Activated CD4-positive, alpha-beta memory T cell treated with anti-CD3 and anti-CD28 coated beads, Interleukin-2, amount 10 ng/mL, durations not matched to agents 7 days and 5 days (primary cell): ENCODE measurements at places on chromosomes 6 and 20. TPM values are rescaled to one million over a fixed set of nuclear protein-coding genes. Genes with fewer than 3 reads are reported as not detected.

DNA sequence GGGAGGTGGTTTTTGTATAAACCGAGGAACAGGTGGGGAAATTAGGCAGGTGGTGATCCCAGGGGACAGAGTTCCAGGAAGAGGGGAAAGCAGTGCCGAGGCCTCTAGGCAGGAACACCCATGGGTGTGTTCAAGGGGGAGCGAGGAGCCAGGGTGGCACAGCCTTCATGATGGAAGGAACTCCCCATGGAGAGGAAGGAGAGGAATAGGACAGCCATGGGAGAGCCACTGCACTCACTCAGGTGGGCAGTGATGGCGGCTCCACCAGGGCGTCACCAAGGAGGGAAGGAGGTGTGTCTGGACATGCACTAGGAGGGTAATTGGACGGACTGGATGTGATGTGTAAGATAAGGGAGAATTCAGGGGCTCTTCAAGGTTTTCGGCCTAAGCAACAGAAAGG is 98.2 kb downstream of the THBS2 start:
- H3K4me1 ChIP-seq: no peaks in the 10 kb centered on the region
- DNase-seq: no peak
- no peaks in the 10 kb centered on the region for H3K27me3 ChIP-seq
- no peak overlapping the region for H3K4me3 ChIP-seq
- H3K36me3 ChIP-seq: no peaks in the 10 kb centered on the region

- H3K36me3 ChIP-seq: no peaks in the 10 kb centered on the region
- no peaks in the 10 kb centered on the region for H3K4me1 ChIP-seq
- no peak overlapping the region for H3K27ac ChIP-seq
- no peak for DNase-seq
These were observed 88.0 kb downstream of the FRK start for GRCh38 chr6:115972679-115973078.

DNA sequence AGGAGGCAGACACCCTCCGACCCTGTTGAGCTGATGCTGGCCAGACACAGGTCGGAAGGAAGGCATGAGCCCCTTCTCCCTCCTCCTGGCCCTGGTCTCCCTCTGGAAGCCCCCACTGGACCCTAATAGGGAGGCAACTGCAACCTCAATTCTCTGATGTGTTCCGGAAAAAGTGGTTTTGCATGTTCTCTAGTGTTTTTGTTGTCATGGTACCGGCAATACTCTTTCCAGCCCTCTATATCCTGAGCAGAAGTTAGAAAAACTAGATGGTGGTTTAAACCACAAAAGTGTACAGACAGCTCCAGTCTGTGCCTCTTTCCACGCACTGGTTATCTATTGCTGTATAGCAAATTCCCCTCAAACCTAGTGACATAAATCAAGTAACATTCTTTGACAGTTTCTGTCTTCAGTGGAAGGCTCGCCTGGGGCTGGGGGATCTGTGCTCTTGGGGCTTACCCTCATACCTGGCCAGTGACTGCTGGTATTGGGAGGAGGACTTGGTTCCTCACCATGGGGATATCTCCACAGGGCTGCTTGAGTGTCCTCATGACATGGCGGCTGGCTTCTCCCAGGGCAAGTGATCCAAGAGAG is 37.0 kb downstream of the SYTL3 start:
- H3K4me3 ChIP-seq: no peak overlapping the region
- peaks cover 62% of the 10 kb centered on the region for H3K36me3 ChIP-seq
- no peaks in the 10 kb centered on the region for H3K27me3 ChIP-seq

DNA sequence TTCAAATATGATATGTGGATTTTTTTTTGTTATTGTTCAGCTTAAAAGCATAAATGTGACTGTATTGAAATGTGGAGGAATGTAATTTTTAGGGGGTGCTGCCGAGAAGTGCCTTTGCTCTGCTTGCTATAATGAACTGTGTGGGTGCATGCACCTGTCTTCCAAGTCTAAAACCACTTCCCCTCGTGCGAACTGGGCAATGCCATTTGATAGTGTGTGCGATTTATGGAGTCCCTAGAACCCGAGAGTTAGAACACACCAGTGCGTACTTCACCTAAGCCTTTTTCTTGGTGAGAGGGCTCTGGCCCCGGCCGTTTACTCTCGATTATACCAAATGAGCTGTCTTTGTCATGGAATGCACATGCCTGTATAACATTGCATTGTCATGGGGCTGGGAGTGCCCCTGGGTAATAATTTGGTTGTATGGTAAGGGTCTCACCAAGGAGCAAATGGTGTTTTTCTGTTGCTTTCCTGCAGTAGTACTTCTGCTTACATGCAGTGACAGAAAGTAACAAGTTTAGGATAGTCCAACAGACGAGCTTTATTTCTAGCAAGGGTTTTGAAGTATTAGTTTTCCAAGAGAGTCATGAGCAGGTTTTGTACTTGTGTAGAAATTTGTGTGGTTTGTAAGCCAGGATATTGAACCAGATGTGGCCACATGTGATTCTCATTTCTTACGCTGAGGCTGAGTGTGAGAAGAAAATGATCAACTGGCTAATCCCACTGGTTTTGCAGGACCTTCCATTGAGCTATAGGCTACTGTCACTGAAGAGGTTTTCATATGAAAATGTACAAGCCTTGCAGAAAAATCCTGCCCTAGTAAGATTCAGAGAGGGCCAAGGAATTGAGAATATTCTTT is 172.4 kb downstream of the DTNBP1 start:
- H3K27ac ChIP-seq: peak overlapping the region; percentile 5
- DNase-seq: no peak
- peaks cover 31% of the 10 kb centered on the region for H3K4me1 ChIP-seq
- H3K36me3 ChIP-seq: peaks cover 29% of the 10 kb centered on the region
- H3K4me3 ChIP-seq: no peak overlapping the region
- no peaks in the 10 kb centered on the region for H3K27me3 ChIP-seq

DNA sequence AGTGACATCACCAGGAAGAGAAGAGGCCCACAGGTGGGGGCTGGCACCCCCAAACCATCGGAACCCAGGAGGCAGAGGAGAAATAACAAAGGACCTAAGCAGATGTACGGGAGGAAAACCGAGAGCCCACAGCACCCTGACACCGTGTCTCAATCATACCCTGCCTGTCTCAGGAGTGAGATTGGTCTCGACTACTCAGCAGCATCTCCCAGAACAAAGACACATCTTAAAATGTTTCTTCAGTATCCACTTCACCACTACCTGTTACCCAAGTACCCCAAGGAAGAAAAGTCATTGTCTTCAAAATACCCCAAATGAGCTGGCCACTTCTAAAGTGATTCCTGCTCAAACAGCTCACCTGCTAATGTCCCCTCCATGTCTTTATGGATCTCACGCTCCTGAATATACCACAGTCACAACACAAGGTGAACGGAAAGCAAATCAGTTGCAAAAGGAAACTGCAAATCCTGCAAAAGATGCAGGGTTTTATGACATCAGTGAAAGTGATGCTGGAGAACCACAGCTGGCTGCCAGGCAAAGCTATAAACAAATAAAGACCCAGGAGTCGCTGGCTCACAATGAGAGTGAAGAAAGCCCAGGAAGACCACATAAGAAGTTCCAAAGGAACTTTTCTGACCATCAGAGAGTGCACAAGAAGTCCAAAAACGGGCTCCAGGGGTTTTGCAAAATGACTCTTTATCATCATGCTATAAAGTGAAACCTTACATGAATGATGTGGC is 44.1 kb downstream of the PREX1 start:
- H3K4me3 ChIP-seq: no peak overlapping the region
- H3K36me3 ChIP-seq: peaks cover 50% of the 10 kb centered on the region
- H3K27ac ChIP-seq: no peak overlapping the region
- no peaks in the 10 kb centered on the region for H3K27me3 ChIP-seq
- peak; percentile 51 for DNase-seq
- H3K4me1 ChIP-seq: peaks cover 30% of the 10 kb centered on the region

- no peak overlapping the region for H3K27ac ChIP-seq
- peaks cover 37% of the 10 kb centered on the region for H3K4me1 ChIP-seq
- DNase-seq: no peak
- H3K4me3 ChIP-seq: no peak overlapping the region
- H3K27me3 ChIP-seq: no peaks in the 10 kb centered on the region
These were observed 216.5 kb downstream of the ARHGAP18 start for GRCh38 chr6:129493354-129493902.

DNA sequence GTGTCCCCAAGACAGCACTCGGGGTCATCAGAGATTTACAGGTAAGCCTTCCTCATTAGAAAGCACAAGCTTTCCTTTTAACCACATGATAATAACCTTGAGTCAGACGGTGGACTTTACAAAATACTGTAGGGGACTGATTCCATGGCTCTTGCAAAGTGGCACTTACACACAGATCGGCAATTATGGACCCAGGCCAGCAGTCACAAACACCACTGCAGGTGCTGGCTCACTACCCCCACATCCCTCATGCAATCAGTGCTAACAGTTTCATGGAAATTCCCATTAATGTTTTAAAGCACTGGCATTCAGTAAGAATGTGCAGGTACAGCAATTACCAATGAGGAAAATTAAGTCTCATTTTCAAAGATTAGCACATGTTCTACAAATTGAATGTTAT is 516.5 kb downstream of the PRKN start:
- H3K27ac ChIP-seq: no peak overlapping the region
- no peaks in the 10 kb centered on the region for H3K36me3 ChIP-seq
- no peak overlapping the region for H3K4me3 ChIP-seq
- DNase-seq: no peak
- H3K4me1 ChIP-seq: no peaks in the 10 kb centered on the region
- no peaks in the 10 kb centered on the region for H3K27me3 ChIP-seq

GRCh38 chr6:16476861-16477260 is 238.5 kb downstream of the GMPR start:
- H3K27me3 ChIP-seq: no peaks in the 10 kb centered on the region
- H3K36me3 ChIP-seq: peaks cover 63% of the 10 kb centered on the region
- H3K4me1 ChIP-seq: peaks cover 91% of the 10 kb centered on the region
- H3K4me3 ChIP-seq: no peak overlapping the region
- H3K27ac ChIP-seq: no peak overlapping the region

GRCh38 chr6:52381249-52381648 is 19.3 kb downstream of the PAQR8 start:
- no peak overlapping the region for H3K27ac ChIP-seq
- H3K36me3 ChIP-seq: peaks cover 26% of the 10 kb centered on the region
- no peak for DNase-seq
- H3K4me3 ChIP-seq: no peak overlapping the region
- H3K27me3 ChIP-seq: no peaks in the 10 kb centered on the region

DNA sequence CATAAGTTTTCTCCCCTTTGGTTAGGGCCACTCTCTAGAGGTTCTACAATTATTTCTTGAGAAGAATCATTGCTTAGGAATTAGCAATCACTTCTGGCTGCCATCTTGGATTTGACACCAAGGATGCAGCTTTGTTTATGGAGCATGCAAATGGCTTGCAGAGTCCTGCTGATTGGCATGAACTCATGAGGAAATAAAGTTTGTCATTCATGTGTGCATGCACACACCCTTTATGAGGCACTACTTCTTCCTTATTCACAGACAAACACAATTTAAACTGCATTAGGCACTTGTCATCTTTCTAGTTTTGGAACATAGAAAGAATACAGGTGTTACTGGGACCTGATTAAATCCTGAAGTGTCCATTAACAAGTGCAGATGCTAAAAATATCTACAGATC is 42.5 kb upstream of the HIVEP2 start:
- no peaks in the 10 kb centered on the region for H3K36me3 ChIP-seq
- no peak overlapping the region for H3K27ac ChIP-seq
- no peaks in the 10 kb centered on the region for H3K27me3 ChIP-seq
- H3K4me1 ChIP-seq: no peaks in the 10 kb centered on the region
- DNase-seq: no peak

DNA sequence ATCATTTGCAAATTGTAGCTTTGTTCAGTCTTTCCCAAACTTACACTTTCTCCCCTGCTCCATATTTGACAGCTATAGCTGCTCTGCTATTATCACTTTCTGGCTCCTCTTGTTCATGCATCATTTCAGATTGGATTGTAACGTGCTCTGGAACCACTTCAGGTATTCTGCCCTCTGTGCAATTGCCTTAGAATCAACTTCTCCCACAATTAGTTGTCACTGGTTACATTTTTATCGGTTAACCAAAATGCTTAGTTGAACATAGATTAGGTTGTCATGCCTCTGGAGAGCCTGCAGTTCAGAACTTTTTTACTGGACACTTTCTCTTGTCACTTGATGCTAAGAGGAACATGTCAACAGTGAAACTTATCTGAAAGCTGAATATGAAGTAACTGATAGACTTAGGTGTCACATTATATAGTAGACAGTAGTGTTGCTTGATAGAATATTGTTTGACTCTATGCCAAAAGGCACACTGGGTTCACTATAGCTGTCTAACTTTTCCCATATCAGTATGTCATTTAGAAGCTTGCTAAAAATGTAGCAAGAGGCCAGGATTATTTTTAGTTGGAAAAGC is 127.7 kb upstream of the PTPRK start:
- no peaks in the 10 kb centered on the region for H3K27me3 ChIP-seq
- no peak for DNase-seq
- no peak overlapping the region for H3K4me3 ChIP-seq
- no peaks in the 10 kb centered on the region for H3K4me1 ChIP-seq

DNA sequence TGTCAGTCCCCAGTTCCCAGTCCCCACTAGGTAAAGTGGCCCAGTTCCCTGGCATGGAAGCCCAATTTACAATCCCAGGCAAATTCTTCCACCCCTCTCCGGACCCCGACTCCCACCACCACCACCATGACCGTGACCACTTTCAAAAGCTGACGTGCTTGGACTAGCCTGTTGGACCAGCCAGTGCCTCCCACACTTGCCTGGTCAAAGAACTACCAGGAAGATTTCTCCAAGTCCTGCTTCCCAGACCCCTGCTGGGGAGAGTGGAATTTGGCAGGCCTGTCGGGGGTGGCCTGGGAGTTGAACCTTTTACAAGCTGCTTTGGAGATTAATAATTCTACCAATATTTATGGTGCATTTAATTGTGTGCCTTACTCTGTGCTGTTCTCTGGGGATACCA is 1.4 kb upstream of the PTPRT start:
- H3K4me3 ChIP-seq: no peak overlapping the region
- H3K27me3 ChIP-seq: peaks cover 34% of the 10 kb centered on the region
- no peak overlapping the region for H3K27ac ChIP-seq
- DNase-seq: no peak
- H3K36me3 ChIP-seq: no peaks in the 10 kb centered on the region
- peaks cover 4% of the 10 kb centered on the region for H3K4me1 ChIP-seq

DNA sequence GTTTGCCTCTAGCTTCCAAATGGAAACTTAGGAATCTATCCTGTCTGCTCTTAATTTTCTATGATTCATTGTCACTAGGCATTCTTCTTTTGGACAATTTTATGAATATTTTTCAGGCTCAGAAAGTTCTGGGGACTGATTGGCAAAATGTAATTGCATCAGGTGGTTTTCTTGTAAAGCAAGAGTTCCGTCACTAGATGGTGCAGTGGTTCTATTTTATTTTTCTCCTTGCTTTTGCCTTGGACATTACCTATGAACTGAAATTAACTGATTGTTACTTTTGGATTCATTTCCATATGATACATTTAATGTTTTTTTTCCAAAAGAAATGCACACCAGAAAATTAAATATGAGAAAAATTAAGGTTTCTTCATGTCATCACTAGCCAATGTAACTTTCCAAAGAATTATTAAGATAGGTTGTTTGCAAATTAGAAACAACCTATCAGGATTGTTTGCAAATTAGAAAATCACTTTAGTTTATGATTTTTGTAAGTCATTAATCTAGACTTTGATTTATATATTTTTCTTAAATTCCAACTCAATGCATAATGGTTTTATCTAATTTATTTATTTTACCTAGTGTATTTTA is 48.0 kb downstream of the TMEM170B start:
- H3K4me1 ChIP-seq: no peaks in the 10 kb centered on the region
- no peaks in the 10 kb centered on the region for H3K36me3 ChIP-seq
- H3K27ac ChIP-seq: no peak overlapping the region
- peaks cover 4% of the 10 kb centered on the region for H3K27me3 ChIP-seq
- no peak for DNase-seq
- no peak overlapping the region for H3K4me3 ChIP-seq

Gene BTN2A1
- 31.0 TPM for total RNA-seq

Gene MEI4
- not detected for total RNA-seq

Gene C20orf202
- total RNA-seq: not detected

Gene DNAH8
- 0.05 TPM for total RNA-seq

Gene ALDH5A1
- total RNA-seq: 3.7 TPM

Gene TTK
- 35.9 TPM for total RNA-seq

Gene DPPA5
- not detected for total RNA-seq
